ENCODE measurements at places on chromosomes 5 and 9.

- no peak for DNase-seq
Observed at GRCh38 chr5:1944408-1944807, 61.7 kb upstream of the IRX4 start.

DNA sequence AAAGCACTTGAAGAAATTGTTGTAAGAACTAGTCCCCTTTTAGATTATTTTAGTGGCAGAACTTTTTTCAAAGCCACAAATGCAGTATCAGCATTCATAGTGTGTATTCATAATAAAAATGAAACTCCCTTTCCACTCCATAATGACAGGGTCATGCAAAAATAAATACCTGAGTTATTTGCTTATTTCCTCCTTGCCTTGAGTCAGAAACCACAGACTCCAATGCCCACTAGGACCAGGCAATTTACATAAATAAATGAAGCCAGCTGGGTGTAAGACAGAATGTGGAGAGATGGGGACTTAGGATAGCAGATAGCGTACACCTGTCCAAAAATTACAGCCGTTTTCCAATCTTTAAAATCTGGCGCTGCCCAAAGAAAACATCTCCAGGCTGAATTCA is 417.8 kb downstream of the TMEM161B start:
- no peak for DNase-seq

DNA sequence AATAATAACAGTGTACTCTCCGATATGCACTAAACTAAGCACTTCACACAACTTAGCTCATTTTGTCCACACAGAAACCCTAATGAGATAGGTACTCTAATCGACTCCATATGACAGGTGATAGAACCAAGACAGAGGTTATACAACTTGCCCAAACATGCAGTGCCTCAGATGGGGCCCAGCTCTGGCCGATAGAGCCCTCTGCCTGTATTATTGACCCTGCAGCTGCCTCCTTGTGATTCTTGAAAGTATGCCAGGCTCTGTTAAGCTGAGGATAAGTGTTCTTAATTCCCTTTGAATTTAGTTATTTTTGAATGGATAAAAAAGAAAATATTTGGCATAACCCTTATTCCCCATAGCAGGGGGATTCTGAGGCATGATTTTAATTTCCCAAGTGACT is 78.5 kb downstream of the HMHB1 start:
- no peak for DNase-seq

DNA sequence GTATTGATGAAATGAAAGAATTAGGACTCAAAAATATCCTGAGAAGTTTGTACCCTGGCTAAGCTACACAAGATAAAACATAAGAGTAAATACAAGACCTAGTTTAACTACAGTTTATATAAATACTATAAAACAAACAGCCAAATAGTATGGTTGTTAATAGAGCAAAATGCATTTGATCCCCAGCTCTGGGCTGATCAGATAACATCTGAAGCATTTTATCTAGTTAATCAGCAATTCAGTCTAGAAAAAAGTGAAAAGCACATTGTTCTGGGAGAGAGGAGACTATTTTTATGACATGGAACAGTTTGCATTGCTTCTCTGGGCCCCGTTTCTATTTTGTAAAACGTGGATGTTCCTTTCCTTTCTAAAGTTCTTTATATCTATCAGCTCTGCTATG is 139.6 kb upstream of the RORB start:
- no peak for DNase-seq

DNA sequence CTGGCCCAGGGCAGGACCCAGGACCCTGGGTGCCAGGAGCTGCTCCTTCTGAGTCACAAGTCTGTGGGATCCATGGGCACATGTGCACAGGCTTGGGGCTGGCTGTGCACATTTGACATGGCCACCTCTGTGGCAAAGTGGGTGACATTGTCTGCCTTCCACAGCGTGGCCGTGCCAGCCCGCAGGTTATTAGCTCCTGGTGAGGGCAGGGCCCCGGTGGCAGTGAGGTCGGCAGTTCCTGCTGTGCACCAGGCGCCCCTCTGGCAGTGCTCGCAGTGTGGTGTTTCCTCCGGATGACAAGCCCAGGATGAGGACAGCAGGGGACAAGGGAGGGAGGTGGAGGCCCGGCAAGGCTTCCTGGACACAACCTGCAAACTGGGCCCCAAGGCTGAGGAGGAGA is 60.5 kb downstream of the OLFM1 start:
- no peak for DNase-seq

GRCh38 chr9:131255676-131256197 is 20.6 kb downstream of the FAM78A start:
- no peak for DNase-seq

GRCh38 chr9:136012651-136013050 is 51.5 kb upstream of the UBAC1 start:
- no peak for DNase-seq

- no peak for DNase-seq
Observed at GRCh38 chr9:69617006-69617405, 55.2 kb downstream of the APBA1 start.

DNA sequence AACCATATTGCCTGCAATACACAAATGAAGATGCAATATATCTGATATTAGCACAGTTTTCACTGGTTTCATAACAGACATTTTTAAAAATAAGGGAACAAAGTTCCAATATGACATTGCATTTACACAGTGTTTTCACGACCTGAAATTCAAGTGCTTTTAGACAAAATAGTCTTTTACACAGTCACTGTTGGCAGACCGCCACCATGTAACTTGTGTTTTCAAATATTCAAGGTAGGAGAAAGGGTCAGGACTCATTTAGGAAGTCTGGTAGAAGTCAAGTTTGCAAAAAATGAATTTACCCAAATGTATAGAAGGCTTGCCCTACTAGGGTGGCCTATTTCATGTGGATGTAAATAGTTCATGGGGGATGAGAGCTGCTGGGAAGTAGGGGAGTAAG is 98.1 kb upstream of the TAS2R1 start:
- DNase-seq = no peak

GRCh38 chr9:91867740-91868139 is 82.3 kb downstream of the ROR2 start:
- no peak for DNase-seq

- no peak for DNase-seq
Observed at GRCh38 chr9:38073882-38074281, 4.9 kb upstream of the SHB start.

DNA sequence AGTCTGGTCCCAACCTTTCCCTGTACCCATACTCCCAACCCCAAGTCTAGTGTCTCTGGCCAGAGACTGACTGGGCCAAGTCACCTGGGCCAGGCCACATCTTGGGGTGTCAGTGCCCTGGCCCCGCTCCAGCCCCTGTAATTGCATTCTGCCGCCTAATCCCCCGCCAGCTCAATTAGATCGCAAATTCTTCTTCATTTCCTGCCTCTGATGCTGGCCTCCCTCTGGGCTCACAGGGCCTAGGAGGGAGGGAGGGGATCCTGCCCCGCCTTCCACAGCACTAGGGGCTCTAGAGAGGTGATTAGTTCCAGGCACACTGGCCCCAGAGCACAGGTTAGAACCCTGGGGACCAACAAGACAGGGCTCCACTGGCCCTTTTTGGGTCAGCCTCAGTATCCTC is 5.5 kb downstream of the CXXC5 start:
- DNase-seq = no peak

- DNase-seq = no peak
Observed at GRCh38 chr5:109028608-109029299, 281.1 kb downstream of the FER start.

GRCh38 chr5:157324237-157324636 is 58.3 kb downstream of the CYFIP2 start:
- DNase-seq = peak; percentile 52

DNA sequence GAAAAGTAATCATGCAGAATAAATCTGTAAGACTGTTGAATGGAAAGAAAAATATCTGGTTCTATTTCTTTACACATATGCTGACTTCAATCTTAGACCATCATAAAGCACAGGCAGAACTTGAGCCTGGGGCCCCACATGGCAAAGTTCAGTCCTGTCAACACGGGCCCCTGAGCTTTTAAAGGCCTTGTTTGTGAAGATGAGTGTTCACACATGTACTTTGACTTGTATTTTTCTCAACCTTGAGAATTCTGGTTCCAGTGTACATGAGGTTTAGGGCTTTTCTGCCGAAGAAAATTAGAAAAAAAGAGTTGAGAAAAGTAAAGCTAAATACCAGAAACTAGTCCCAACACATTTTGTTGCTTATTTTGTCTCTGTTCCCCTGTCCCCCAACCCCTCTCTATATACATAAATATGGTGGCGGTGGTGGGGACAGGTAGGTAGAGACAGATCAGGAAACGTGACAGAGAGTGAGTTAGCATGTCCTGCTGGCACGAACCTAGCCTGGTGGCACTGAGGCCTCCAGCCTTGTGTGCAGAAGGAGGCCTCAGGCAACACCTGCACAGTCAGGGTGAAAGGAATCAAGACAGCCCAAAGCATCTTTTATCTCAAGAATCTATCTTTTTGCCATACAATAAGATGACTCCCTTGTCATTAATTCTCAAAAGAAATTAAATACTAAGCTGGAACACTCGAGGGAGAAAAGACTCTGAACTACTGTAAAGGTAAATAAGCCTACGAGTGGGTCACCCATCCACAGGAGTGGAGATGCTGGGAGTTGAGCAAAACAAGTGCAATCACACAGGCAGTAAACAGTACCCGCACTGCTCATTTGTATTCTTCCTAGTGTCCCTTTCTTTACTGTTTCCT is 22.9 kb downstream of the LIFR start:
- no peak for DNase-seq

- DNase-seq = no peak
Observed at GRCh38 chr5:146137967-146138403, 32.6 kb upstream of the PLAC8L1 start.

DNA sequence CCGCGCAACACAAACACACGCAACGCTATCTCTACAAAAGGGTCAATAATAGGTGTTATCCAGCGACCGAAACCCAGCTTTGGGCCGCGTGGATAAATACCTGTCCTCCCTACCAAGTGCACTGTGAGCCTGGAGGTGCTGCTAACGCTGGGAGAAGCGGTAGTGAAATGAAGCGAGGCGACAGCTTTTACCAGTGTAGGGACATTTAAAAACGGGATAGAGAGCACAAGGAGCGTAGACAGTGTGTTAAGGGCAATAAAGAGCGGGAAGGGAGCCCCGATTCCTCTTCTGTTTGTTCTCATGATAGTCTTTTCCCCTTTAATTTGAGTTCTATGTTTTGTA is 421 bp upstream of the DEPDC1B start:
- DNase-seq = no peak

- peak; percentile 96 for DNase-seq
Observed at GRCh38 chr5:139787568-139788293, 7.9 kb upstream of the PSD2 start.

DNA sequence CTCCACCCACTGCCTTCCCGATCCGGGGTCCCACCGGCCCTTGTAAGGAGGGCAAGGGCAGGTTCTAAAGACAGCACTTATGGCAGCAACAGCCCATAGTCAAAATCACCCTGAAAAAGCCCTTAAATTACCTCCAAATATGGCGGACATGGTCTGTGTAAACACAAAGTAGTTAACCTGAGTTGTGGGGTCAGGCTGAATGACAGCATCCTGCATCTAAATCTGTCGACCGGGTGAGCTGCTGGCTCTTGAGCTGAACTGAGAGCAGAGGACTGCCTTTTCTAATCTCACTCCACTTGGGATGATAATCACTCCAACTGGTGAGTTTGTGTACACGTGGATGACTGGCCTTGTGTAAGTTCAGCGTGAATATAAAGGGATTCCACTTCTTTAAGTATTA is 249.6 kb downstream of the DENND1A start:
- DNase-seq = no peak

DNA sequence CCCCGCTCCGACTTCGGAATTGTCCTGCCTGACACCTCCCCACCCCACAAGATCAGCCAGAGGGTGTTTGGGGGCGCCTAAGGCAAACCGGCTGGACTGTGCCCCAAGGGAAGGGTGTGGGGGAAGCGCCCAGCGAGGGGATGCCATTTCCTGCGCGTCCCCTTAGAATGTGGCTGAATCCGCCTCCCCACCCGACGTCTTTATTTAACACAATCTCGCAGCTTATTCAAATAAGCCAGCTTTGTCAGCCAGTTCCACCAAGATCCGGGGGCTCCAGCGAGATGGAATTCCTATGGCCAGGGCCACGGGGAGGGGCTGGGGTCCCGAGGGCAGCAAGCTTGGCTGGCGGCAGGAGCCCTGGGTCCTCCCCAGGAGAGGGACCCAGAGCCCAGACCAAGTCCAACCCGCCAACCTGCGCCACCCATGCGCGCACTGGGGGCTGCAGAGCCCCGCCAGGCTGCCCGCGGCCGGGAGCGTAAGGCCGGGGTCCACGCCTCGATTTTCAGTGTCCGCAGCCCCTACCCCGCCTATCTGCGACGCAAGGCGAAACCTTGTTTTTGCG is 7.4 kb downstream of the IRX4 start:
- no peak for DNase-seq

- no peak for DNase-seq
Observed at GRCh38 chr5:45454114-45454513, 242.1 kb downstream of the HCN1 start.

- DNase-seq = no peak
Observed at GRCh38 chr9:129485145-129485774, 135.6 kb downstream of the C9orf50 start.

- no peak for DNase-seq
Observed at GRCh38 chr5:16539169-16539666, 73.6 kb upstream of the ZNF622 start.

DNA sequence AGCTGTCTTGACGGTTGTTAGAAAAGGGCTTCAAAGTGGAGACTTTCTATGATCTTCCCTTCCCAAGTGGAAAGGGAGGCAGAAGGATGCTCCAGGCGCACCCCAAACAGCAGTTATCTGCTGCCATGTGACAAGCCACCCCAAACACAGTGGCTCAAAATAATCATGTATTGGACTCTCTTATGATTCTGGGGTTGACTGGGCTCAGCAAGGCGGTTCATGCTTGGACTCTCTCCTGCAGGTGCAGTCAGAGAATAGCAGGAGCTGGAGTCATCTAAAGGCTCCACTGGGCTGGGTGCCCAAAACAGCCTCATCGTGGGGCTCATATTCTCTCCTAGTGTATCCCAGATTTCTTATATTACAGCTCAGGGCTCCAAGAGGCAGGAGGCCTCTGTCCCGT is 177.6 kb upstream of the IER5L start:
- DNase-seq = no peak

DNA sequence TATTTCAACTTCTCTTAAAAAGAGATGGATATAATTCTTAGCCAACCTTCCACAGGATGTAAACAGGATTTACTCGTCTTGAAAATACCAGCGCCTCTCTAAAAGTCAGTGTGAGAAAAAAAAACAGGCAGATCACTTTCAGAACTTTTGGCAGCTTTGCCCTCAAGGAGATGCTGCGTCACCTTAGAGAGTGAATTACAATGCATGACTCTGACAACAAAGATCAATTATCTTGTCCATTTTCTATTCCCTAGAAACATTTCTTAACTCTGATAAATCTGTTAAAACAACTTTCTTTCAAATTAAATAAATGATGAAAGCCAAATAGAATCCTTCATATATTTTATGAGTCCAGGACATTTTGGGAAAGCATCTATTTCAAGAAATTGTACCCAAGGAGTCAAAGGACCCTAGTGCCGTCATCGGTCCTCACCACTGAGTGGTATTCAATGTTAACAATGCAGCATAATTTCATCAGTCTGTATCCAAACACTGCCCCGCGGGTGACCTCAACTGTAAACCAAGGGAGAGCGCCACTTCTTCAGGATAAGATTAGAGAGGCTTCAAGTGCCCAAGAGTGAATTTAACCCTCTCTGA is 536.0 kb downstream of the PDE4D start:
- DNase-seq = no peak

GRCh38 chr5:170330568-170331054 is 33.0 kb upstream of the LCP2 start:
- DNase-seq = peak; percentile 59
